ENCODE measurements at places on chromosomes 13 and 19. TPM values are rescaled to one million over a fixed set of nuclear protein-coding genes. Genes with fewer than 3 reads are reported as not detected.

The KLK14 gene
- 0.41 TPM for total RNA-seq

The LMTK3 gene
- 5.7 TPM for total RNA-seq

The OLFM4 gene
- not detected for total RNA-seq

The CFAP97D2 gene
- not detected for total RNA-seq

The PEG3 gene
- total RNA-seq: not detected

The SPTBN4 gene
- 0.10 TPM for total RNA-seq

The TRPM4 gene
- total RNA-seq: not detected

The RFPL4AL1 gene
- total RNA-seq: not detected

The NLRP7 gene
- not detected for total RNA-seq

The MIA gene
- total RNA-seq: not detected

The UBE2L5 gene
- not detected for total RNA-seq

The FFAR1 gene
- not detected for total RNA-seq

The ACER1 gene
- total RNA-seq: 0.40 TPM

The ASPDH gene
- total RNA-seq: not detected

The MED4 gene
- 60.9 TPM for total RNA-seq

The RXFP2 gene
- not detected for total RNA-seq

The CNFN gene
- 0.51 TPM for total RNA-seq

The CRX gene
- not detected for total RNA-seq

The UNC13A gene
- total RNA-seq: 0.05 TPM

The CAPS gene
- 24.3 TPM for total RNA-seq

The ZNF229 gene
- total RNA-seq: 0.66 TPM

The LILRB3 gene
- 4.9 TPM for total RNA-seq

The CAPN12 gene
- 10.3 TPM for total RNA-seq

The FLT1 gene
- 1.4 TPM for total RNA-seq

The LILRB4 gene
- not detected for total RNA-seq

The BCL2L12 gene
- total RNA-seq: 50.9 TPM

The C19orf33 gene
- total RNA-seq: not detected

The METTL21C gene
- total RNA-seq: not detected

The IRGC gene
- not detected for total RNA-seq

The KIR2DL1 gene
- total RNA-seq: not detected

The ZNF85 gene
- total RNA-seq: 14.8 TPM

The EXOC3L2 gene
- not detected for total RNA-seq

The INSL3 gene
- 7.4 TPM for total RNA-seq

The ARHGEF18 gene
- total RNA-seq: 42.5 TPM

The SYCN gene
- not detected for total RNA-seq

The ICAM4 gene
- total RNA-seq: 3.4 TPM

The TNNI3 gene
- total RNA-seq: not detected

The ZSCAN5B gene
- not detected for total RNA-seq

The CA11 gene
- total RNA-seq: 11.5 TPM

The F2RL3 gene
- 0.22 TPM for total RNA-seq

The PRX gene
- 1.3 TPM for total RNA-seq

The ZGLP1 gene
- 1.6 TPM for total RNA-seq

Measured in activated naive CD4-positive, alpha-beta T cell treated with anti-CD3 and anti-CD28 coated beads, Interleukin-2, amount 10 ng/mL, durations not matched to agents 5 hours and 36 hours (primary cell).